ENCODE measurements at places on chromosomes 3 and 15.
A peak's percentile ranks its signal among the peaks of the same experiment; 100 is the strongest.

DNA sequence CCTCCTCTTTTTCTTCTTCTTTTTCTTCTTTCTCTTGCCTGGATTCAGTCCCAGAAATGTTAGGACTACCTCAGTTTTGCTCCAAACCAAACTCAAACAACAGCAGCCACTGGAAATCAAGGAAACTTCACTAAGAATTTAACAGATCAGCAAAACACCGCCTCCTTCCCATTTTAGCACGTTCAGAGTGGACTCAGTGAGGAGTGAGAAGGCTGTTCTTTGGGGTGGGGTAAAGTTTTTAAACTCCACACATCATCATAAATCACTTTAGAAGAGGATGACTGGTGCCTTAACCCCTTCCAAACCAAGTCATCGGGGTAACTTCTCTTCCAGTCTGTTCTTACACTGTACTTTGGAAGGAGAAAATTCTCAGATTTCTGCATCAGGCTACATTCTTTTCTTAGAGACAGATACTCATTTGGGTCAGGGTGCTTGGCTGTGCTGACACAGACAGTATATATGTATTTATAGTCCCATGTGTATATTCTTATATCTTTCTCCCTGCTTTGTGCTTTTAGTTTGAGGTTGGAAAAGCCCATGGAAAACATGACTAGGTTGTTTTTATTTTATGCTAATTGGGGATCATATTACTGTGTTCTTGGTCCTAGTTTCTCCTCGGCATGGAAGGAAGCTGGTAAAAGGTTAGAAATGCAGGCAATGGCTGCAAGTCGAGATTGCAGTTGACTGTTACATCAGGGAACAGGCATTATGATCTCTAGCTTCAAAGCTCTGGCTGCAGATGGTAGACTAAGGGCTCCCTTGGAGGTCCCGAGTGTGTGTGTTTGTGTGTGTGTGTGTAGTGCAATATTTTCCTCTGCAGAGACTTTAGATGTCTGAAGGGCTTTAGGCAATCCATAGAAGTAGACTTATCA is at the start of gene CCDC80:
Gene CCDC80, minus strand, starts transcription at position 214 of the 872 bp plus-strand sequence. CDS start 1,238 bp downstream, outside the sequence.
- DNase-seq, result peak; percentile 95

- DNase-seq, result no peak
Observed at GRCh38 chr3:71018799-71019198, 564.7 kb downstream of the FOXP1 start.

DNA sequence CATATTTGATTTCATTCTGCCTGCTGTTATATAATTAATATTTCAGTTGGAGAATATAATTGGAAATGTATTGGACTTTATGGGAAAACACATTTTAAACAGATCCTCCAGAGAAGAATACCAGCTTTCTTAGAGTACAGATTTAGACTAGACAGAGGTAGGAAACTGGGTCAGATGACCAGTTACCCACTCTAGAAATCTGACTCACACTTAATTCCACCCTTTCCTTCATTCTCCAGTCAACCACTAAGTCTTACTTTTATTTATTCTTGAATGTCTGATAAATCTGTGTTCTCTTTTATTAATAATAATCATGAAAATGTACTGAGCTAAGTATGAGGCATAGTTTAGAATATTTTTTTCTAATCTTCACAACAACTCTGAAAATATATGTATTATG is 110.7 kb downstream of the LRRC49 start:
- DNase-seq, result peak; percentile 22

DNA sequence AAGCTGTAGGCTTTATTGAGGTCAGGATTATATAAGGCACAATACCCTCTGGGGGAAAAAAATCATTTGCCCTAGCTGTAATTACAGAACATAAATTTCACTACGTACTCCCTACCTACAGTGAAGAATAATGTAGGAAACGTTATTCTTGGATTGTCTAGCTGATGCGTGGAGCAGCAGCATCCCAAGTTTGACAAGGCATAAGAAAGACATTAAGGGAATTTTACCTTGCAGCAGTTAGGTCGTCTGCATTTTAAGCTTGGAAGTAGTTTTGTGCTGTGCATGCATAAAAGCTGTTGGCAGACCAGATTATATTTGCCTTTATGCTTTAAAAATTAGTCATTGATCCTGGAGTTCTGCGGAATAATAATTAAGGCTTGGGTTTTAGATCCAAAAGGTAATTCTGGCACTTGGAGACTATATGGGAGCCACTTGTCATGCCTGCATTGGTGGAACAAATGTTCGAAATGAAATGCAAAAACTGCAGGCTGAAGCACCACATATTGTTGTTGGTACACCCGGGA is 2.2 kb downstream of the EIF4A2 start:
- DNase-seq, result no peak

DNA sequence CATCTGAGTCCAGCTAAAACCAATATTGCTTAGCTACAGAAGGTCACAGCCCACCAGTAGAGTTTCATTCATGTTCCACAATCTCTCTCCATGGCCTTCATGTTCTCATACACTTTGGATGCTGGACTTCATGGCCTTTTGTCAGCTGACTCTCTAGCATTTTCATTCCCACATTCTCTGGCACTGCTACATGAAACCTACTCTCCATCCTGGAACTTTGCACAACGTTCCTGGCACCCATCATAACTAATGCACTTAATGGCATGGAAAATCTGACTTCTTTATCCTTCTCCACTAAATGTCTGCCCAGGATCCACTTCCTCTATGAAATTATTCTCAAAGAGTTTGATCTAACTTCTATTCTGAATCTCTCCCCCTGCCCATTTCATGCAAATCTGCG is 56.9 kb downstream of the SLC9A9 start:
- DNase-seq, result no peak

GRCh38 chr15:90691982-90692773 is 25.0 kb upstream of the BLM start:
- no peak for DNase-seq

DNA sequence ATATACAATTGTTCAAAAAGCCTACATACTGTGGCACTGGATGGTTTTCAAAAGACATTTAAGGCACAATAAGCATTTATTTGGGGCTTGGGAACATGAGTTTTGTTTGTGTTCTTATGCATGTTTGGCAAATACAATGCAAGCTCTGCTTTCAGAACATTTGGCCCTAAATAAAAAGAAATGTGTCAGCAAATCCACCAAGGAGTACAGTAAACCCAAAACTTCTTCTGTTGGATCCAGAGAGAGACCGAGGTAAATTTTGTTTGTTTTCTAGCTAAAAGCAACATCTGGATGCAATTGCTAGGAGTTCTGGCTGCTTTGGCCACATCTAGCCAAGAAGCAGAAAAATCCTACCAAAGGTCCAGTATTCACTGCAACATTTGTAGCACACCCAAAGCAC is 168.8 kb downstream of the DCLK3 start:
- DNase-seq, result no peak

DNA sequence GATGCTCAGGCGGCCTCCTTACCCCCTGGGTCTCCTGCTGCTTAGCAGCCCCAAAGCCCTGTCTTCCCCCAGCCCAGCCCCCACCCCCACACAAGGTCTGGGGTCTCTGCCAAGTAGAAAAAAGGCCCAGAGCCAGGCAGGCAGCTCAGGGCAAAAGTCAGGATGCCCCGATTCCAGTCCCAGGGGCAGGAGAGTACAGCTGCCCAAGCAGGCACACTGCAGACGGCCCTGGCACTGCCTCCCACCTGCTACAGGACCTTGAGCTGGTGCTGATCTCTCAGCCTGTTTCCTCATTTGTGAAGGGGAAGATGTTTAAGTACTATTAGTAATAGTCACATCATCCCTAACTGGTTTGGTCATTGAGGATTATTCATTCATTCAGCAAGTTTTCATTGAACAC is 12.6 kb downstream of the TMEM43 start:
- no peak for DNase-seq

DNA sequence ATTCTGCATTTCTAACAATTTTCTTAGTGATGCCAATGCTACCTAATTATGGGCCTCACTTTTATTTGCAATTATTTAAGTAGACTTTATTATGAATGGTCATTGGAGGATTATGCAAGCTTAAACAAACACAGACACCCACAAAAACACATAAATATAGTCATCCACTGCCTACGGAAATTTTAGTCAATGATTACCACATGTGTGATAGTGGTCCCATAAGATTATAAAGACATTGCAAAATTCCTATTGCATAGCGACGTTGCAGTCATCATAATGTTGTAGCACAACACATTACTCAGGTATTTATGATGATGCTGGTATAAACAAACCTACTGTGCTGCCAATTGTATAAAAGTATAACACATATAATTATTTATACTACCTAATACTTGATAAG is 247.8 kb upstream of the ALCAM start:
- DNase-seq, result peak; percentile 12

GRCh38 chr3:171967137-171967783 is 72.1 kb upstream of the FNDC3B start:
- peak; percentile 91 for DNase-seq

DNA sequence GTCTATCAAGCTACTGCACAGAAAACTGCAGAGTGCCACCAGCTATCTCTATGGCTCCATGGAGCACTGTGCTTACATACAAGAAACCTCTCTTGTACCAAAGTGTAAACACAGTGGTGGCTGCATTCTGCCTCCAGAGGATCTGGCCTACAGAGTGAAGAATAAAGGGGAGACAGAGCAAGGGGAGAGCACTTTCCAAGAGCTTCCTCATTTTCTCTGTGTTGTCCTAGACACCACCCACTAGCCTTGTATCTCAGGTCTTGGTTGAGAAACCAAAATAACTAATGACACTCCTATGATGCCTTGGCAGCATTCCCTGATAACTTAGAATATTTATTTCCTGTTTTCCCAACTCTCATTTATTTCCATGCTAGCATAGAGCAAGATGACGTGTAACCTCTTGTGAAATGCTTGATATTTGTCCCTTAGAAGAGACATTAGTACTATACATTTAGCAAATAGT is 56.9 kb upstream of the PHLDB2 start:
- peak; percentile 95 for DNase-seq

GRCh38 chr15:40058476-40059140 is 19.6 kb upstream of the SRP14 start:
- DNase-seq, result peak; percentile 82

GRCh38 chr3:9080163-9080562 is 116.9 kb upstream of the RAD18 start:
- peak; percentile 41 for DNase-seq

DNA sequence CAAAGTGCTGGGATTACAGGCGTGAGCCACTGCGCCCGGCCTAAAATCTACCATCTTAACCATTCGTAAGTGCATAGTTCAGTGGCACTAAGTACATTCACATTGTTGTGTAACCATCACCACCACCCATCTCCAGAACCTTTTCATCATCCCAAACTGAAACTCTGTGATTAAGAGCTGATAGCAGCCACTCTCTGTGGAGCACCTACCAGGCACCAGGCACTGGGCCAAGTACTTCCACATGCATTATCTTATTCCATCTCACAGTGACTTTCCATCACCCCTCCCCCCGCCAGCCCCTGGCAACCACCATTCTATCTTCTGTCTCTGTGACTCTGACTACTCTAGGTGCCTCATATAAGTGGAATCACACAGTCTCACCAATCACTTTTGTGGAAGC is 2.3 kb upstream of the INSYN1 start:
- DNase-seq, result peak; percentile 26

DNA sequence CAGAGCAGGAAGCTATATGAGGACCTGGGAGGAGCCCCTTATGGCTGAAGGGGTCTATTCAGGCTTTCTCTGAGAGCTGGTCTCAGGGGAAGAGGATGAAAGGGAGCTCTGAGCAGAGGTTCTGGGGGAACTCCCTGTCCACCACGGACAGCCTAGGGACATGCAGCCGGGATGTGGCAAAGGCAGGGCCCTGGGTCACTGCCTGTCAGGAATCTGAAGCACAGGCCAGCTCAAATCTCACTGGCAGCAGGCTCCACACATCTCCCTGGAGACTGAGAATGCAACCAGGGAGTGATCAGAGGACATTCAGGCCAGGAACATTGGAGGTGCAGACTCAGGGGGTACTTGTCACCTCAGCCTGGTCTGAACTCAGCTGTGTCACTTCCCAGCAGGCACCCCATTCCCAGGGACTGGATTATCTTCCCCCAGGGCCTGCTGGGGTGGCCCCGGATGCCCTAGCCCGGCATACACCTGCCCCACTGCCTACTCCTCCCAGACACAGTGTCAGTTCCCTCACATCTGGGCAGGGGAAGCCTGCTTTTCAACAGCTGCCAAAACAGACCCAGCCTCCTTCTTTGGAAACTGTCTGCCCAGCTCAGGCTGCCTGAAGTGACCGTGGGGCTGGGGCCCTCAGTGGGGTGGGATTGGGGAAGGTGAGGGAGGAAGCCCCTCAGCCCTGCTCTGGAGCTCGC is 18.3 kb upstream of the SEMA3F start:
- no peak for DNase-seq

DNA sequence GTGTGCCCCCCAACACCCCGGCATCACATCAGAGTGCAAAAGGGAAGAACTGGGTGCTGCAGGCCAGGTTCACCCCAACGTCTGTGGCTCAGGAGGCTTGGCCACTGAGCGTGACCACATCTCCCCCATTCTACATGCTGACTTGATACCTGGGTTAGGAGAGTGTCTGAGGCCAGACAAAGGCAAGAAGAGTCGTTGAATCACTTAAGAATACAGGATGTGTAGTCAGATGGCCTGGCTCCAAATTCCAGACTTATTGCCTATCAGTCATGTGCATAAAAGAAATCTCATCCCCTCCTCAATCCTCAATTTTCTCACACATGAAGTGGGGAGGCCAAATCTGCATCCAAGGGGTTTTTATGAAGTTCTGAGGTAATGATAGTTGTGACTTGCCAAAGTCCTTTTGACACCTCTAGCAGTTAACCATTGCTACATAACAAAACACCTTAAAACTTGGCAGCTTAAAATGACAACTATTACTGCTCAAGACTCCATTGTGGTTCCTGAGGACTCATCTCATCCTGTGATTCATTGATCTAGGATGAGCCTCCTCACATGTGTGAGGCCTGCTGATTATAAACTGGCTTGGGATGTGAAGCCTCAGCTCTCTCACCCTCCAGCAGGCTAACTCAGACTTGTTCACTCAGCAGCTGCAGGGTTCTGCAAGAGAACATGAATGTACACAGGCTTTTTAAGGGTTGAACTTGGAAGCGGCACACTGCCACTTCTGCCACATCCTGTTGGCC is 138.8 kb upstream of the TLE3 start:
- peak; percentile 98 for DNase-seq

- DNase-seq, result no peak
Observed at GRCh38 chr3:144593881-144594280, 622.3 kb downstream of the DIPK2A start.

DNA sequence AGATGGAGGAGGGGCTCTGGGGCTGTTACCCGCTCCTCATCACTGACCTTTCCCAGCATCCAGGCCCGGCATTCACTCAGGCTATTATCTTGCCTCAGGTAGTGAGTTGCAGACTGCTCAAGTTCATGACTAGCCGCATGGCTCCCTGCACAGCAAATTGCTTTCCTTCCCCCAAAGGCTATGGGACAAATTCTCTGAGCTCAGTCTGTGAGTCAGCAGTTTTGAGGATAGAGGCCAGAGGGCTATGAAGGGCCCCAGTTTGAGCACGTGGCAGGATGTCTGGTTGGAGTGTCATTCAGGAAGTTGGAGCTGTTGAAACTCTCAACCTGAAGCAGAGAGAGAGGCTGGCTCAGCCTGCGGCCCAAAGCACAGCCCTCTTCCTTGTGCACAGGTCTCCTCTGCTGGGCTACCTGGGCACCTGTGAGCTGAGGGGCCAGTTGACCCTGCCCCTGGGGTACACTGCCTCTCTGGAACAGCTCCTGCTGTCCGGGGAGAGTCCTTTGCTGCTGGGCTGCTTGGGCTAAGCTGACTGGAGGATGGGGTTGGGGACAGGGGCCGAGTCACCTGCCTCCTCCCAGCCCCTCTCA is 7.9 kb downstream of the FAH start:
- peak; percentile 96 for DNase-seq
